Ammon's horn (tissue), 1 donor: ENCODE measurements at places on chromosomes 5 and 9.

DNA sequence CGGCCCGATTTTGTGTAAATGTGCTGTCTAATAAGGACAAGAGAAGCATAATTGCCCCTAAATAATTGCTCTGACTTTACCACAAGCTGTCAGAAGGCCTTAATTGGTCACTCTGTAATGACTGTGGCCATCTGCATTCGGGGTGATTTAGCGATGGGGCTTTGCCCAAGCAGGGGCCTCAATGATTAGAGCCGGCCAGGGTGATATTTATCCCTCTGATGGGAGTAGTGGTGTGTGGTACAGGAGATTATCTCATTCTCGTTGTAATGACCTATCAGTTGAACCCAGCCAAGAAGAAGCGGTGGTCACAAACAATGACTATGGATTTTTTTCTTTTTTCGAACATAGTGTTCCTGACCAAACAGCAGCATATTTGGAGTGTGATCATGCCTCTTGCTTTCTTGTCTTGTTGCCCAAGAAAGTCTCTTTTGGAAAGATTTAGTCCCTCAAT lies 72.0 kb upstream of the SAP30L start:
- no peak for DNase-seq

DNA sequence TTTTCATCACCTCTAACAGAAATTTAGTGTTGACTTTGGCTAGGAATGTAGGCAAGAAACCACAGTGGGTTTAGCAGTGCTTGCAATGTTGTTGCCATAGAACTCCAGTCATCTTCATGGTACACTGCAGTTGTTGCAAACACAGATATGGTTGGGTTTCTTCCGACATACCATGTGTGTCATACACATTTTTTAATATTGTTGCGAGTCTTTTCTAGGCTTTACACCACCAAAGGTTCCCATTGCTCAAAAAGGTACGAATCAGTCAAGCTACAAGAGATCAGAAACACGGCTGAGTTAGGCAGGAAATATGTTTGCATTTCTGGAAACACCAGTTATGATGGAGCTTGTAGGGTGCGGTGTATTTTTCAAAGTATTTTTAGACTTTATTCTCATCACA lies 172.4 kb downstream of the SYK start:
- DNase-seq, result no peak

- DNase-seq, result no peak
Measured at GRCh38 chr5:90557391-90557790, 1.2 kb upstream of the ADGRV1 start.

DNA sequence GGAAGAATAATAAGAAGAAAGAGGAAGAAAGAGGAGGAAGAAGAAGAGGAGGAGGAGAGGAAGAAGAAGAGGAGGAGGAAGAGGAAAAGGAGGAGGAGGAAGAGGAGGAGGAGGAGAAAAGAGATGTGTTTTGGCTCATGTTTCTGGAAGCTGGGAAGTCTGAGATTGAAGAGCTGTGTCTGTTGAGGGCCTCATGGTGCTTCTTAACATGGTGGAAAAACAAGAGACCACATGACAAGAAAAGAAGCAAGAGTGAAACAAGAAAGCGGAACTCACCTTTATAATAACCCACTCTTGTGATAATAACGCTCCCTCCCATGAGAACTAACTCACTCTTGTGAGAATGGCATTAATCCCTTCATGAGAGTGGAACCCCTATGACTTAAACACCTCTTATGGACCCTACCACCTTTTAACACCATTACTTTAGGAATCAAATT lies 36.1 kb upstream of the RANBP6 start:
- no peak for DNase-seq

GRCh38 chr9:79572608-79573411 lies 1.0 kb downstream of the TLE4 start:
- peak; percentile 45 for DNase-seq

GRCh38 chr5:91312698-91313097 lies 70.4 kb downstream of the ARRDC3 start:
- no peak for DNase-seq

DNA sequence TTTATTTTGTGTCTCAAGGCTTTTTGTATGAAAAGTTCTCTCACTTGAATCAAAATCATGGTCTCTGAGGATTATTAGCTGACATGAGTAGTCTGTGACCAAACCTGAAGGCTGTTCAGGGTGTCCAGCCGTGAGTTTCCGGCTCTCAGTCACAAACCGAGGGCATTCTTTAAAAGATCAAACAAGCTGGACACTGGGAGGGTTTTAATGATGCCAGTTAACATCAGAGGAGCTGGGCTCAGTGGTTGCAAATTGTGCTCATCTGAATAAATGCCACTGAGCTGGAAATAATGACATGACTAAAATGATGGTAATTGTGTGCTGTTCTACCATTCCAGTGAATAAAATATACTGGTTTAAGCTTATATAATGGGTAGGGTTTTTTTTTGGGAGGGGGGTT lies 153.1 kb downstream of the FOCAD start:
- no peak for DNase-seq

- DNase-seq, result no peak
Measured at GRCh38 chr9:125743682-125744428, 3.3 kb upstream of the PBX3 start.

GRCh38 chr9:36862206-36863145 lies 171.6 kb downstream of the PAX5 start:
- DNase-seq, result peak; percentile 54

- no peak for DNase-seq
Measured at GRCh38 chr9:16407617-16408016, 462.9 kb downstream of the BNC2 start.
